ENCODE measurements at places on chromosomes 12 and 14. TPM values are rescaled to one million over a fixed set of nuclear protein-coding genes. Genes with fewer than 3 reads are reported as not detected.
A peak's percentile ranks its signal among the peaks of the same experiment; 100 is the strongest.

DNA sequence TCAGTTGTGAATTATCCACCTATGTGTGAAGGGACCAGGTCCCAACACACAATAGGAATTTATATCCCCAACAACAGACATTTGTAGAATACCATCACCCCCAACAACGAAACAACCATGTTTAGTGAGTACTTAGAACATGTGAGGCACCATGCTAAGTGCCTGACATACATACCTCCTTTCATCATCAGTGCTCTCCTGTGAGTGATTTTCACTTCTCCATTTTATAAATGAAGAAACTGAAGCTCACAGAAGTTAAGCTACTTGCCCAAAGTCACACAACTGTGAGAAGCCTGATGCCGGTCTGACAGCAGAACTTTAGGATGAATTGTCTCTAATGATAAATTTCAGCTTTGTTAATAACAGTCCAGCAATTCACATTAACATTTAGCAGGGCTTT lies 35.4 kb downstream of the SPTB start:
- DNase-seq: no peak

DNA sequence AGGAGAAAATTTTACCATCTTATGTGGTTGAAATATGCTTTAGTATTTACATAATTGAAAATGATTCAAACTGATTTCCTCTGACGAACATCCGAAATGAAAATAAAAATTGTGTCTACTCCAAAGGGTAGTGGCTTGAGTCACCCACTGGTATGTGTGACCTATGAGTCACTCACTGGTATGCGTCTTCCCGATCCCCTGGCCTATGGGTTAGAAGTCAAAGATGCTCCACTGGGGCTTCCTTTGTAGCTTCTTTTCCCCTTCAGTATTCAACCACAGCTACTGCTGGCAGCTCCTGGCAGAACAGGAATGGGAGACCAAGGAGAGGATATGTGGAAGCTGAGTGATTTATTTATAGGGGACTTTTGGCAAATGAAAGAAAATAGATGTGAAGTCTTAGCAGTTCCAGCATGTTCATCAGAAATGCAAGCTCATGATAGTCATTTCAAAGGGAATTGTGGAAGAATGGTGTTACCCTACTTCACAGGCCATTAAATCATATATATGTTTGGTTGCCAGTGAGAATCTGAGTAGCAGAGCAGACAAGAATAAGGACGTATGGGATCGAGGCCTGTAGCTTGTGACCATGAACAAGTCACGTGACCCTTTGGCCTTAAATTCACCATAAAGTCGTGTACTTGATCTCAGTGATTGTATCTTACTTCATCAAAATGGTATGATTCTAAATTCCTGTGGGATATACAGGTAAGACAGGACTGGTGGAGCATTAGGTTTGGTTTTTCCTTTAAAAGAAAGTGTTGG lies 108.3 kb downstream of the CRADD start:
- no peak for DNase-seq

- no peak for DNase-seq
Observed at GRCh38 chr14:30005114-30005808, 77.6 kb upstream of the PRKD1 start.

The KLHL33 gene
- 0.47 TPM for total RNA-seq

DNA sequence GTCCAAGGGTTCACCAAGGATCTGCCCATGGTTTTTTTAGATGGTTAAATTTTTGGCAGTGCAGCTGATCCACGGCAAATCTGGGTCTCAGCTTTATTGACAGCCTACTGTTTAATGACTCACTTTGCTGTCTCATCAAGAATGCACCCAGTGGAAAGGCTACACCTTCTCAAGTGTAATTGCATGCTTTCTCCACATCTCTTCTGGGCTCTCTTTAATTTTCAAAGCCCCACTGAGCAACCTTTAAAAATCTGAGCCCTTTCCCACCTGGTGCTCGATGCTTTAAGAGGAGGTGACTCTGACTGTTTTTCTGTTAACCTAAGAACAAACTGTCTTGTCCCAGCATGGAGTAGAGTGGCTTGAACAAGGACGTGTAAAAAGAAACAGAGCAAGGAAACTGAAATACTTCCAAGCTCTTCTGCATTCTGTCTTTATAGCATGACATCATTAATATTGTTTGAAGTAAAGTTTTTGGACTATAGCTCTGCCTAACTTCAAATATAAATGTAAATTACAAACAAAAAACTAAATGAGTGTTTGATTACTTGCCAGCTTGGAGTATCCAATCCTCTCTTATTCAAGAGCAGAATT lies 214.2 kb upstream of the KRR1 start:
- DNase-seq: no peak

The KRT6B gene
- not detected for total RNA-seq

DNA sequence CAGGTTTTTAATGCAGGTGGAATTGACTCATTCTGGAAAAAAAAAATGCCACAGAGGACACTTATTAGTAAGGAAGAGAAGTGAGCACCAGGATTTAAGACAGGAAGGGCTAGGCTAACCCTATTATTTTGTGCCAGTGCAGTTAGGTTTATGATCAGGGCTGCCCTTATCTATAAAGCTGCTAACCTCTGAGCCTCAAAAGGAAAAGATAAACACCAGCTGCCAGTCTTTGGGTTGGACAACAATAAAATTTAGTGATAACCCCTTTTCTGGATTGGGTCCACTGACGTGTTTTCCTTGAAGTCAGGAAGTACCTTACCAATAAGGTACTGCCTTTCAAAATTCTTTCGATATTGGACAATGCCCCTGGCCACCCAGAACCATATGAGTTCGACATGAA lies 128.9 kb downstream of the NUBPL start:
- DNase-seq: no peak

GRCh38 chr12:62817556-62818271 lies 117.2 kb downstream of the PPM1H start:
- DNase-seq: no peak

DNA sequence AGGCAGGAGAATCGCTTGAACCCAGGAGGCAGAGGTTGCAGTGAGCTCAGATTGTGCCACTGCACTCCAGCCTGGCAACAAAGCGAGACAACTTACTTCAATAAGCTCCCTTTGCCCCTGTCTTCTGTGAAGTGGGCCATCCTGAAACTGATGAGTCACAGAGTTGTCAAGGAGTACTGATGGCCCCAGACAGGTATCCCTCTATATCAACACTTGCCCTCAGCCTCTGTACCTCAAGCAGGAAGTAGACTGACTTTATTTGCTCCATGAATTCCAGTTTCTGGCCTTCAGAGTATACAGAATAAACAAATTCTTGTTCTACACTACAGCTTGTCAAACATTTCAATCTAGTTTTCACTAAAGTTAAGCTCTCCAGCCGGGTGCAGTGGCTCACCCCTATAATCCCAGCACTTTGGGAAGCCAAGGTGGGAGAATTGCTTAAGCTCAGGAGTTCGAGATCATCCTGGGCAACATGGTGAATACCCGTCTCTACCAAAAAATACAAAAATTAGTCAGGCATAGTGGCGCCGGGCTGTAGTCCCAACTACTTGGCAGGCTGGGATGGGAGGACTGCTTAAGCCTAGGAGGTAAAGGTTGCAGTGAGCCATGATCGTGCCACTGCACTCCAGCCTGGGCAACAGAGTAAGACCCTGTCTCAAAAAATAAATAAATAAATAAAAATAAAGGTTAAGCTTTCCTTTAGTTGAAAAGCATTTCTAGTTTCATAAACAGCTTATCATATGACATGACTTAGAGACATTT lies 16.4 kb upstream of the LRP10 start:
- DNase-seq: no peak

The VASH1 gene
- total RNA-seq: 51.7 TPM

DNA sequence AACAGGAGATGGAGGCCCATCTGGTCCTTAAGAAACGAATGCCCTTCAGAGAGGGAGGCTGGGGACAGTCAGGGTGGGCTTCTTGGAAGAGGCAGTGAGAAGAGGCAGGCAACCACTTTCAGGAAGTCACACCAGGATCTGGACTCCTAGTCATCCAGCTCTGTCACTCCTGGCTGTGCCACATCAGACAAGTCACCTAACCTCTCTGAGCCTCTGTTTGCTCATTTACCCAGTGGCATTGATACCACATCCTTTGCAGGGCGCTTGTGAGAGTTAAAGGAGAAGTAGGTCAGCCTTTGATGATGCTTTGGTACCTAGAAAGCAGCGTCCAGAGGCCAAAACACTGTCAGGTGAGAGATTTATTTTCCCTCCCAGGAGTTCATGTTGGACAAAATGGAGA lies 11.1 kb downstream of the CCDC197 start:
- no peak for DNase-seq

The ATG101 gene
- total RNA-seq: 31.8 TPM

- DNase-seq: no peak
Observed at GRCh38 chr12:42343721-42344120, 17.8 kb downstream of the PPHLN1 start.

DNA sequence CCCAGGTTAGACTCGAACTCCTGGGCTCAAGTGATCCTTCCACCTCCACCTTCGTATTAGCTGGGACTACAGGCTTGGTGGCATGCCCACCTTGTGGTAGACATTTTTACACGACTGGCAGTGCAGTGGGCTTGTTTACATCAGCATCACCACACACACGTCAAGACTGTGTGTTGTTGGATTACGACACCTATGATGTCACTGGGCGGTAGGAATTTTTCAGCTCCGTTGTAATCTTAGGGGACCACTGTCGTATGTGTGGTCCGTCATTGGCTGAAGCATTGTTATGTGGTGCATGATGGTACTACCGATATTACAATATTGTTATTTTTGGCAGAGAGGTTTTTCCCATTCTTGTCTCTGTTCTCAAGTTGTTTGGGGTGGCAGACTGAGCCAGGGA lies 50.7 kb downstream of the TSPAN9 start:
- DNase-seq: no peak

GRCh38 chr14:101502761-101503392 lies 58.4 kb upstream of the DIO3 start:
- peak; percentile 43 for DNase-seq

DNA sequence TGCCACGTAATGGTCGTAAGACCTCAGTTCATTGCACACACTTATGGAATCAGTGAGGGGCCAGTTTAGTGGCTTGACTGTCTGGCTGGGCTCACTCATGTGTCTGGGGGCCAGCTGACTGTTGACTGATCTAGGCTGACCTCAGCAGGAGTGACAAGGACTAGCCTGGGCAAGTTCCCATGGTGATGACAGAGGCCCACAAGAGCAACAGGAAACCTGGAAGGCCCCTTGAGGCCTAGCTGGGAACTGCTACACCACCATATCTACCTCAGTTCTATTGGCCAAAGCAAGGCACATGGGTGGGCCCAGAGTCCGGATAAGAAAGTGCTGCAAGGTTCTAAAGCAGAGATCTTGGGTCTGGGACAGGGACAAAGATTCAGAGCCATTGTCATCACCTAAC lies 21.3 kb upstream of the RFLNA start:
- DNase-seq: no peak

GRCh38 chr12:2288875-2289274 lies 236.1 kb downstream of the CACNA1C start:
- DNase-seq: no peak

DNA sequence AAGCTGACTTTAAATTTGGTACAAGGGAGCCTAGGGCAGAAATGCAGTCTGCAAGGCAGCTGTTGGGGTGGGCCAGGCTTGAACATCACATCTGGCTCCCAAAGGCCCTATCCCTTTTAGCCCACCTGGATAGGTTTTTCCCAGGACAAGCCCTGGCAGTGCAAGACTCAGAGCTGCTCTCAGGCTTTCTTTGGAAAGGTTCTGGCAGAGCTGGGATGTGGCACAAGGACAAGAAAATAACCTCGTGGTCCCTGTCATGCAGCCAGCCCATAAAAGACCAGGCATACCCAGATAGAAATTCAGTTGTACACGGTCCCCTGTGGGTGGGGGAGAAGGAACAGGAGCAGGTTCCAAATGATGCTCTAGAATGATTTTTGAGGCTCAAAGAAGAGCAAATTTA lies 206.9 kb downstream of the TTC7B start:
- no peak for DNase-seq

GRCh38 chr14:24171422-24172260 lies at the start of gene REC8:
TSS of gene REC8 (plus strand) at chr14:24172080. CDS start at chr14:24172553, 473 bp downstream.
- peak; percentile 87 for DNase-seq

DNA sequence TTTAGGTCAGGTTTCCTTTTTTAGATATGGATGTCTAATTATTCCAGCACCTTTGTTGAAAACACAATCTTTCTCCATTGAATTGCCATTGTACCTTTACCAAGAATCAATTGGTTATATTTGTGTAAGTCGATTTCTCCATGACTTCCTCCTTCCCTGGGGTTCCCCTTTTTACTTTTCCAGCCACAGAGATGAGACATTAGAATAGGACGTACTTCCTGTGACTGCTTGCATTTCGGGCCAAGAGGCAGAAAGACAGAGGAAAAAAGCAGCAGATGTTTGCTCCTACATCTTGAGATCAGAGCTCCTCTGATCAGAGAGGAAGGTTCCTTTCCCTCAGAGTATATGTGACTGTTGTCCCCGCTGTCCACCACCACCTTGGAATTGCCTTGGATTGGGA lies 453.7 kb upstream of the RGS6 start:
- no peak for DNase-seq

- no peak for DNase-seq
Observed at GRCh38 chr12:75812271-75813018, 219.1 kb downstream of the PHLDA1 start.

GRCh38 chr14:25750436-25750835 lies 700.5 kb upstream of the STXBP6 start:
- no peak for DNase-seq

GRCh38 chr12:112111931-112112330 lies 3.3 kb upstream of the NAA25 start:
- DNase-seq: peak; percentile 63

The ACSM4 gene
- not detected for total RNA-seq

GRCh38 chr14:94174604-94175010 lies 485 bp downstream of the PPP4R4 start:
- no peak for DNase-seq
